Bronchus fibroblast of lung (primary cell): ENCODE measurements at places on chromosomes 1 and 21. TPM values are rescaled to one million over a fixed set of nuclear protein-coding genes. Genes with fewer than 3 reads are reported as not detected.

The CSMD2 gene
- total RNA-seq: under 0.01 TPM in 2 replicates

The FCER1A gene
- total RNA-seq: not detected in 2 replicates

The DNMT3L gene
- not detected in 2 replicates for total RNA-seq

The PTCH2 gene
- total RNA-seq: under 0.01 and 0.15 TPM in 2 replicates

The MMP23B gene
- 10.3 and 10.4 TPM in 2 replicates for total RNA-seq

The HRNR gene
- not detected in 2 replicates for total RNA-seq

The CFHR5 gene
- not detected in 2 replicates for total RNA-seq
